ENCODE measurements at places on chromosomes 3 and 15. TPM values are rescaled to one million over a fixed set of nuclear protein-coding genes. Genes with fewer than 3 reads are reported as not detected.

AGBL1 gene
- 0.76 TPM for total RNA-seq

ROPN1 gene
- total RNA-seq = not detected

ARGFX gene
- total RNA-seq = not detected

FMN1 gene
- 1.1 TPM for total RNA-seq

CSNK1G1 gene
- 34.2 TPM for total RNA-seq

THPO gene
- total RNA-seq = 1.6 TPM

ADIPOQ gene
- total RNA-seq = 0.15 TPM

PLSCR2 gene
- not detected for total RNA-seq

KLF15 gene
- 0.74 TPM for total RNA-seq

SCG3 gene
- total RNA-seq = 219 TPM

SLC22A13 gene
- 1.5 TPM for total RNA-seq

OR5K2 gene
- not detected for total RNA-seq

ITPKA gene
- 1.1 TPM for total RNA-seq

SYNPR gene
- total RNA-seq = 6.1 TPM

CLDN18 gene
- not detected for total RNA-seq

HAPLN3 gene
- total RNA-seq = 0.27 TPM

POMGNT2 gene
- total RNA-seq = 31.1 TPM

All from glutamatergic neuron (in vitro differentiated cells).